ENCODE measurements at places on chromosomes 13 and 19. TPM values are rescaled to one million over a fixed set of nuclear protein-coding genes. Genes with fewer than 3 reads are reported as not detected.

GRCh38 chr13:51818781-51819511 is 15.0 kb upstream of the DHRS12 start:
- peak; percentile 80 for DNase-seq

DNA sequence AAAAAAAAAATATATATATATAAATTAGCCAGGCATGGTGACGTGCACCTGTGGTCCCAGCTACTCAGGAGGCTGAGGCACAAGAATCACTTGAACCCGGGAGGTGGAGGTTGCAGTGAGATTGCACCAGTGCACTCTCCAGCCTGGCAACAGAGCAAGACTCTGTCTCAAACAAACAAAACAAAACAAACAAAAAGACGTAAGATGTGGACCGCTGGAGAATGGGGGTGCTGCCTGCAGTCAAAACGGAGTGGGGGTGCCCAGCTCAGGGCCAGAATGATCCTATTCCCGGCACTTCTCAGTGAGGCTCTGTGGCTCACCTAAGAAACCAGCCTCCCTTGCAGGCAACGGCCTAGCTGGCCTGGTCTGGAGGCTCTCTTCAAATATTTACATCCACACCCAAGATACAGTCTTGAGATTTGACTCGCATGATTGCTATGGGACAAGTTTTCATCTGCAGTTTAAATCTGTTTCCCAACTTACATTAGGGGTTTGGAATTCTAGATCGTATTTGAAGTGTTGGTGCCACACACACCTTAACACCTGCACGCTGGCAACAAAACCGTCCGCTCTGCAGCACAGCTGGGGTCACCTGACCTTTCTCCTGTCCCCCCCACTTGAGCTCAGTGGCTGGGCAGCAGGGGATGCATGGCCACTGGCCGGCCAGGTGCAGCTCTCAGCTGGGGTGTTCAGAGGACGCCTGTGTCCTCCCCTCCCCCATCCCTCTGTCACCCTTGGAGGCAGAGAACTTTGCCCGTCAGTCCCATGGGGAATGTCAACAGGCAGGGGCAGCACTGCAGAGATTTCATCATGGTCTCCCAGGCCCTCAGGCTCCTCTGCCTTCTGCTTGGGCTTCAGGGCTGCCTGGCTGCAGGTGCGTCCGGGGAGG is at the start of gene F7:
Gene F7, plus strand, starts transcription at position 760 of the 889 bp plus-strand sequence. Its CDS starts 51 bp downstream, at position 811.
- no peak for DNase-seq

DNA sequence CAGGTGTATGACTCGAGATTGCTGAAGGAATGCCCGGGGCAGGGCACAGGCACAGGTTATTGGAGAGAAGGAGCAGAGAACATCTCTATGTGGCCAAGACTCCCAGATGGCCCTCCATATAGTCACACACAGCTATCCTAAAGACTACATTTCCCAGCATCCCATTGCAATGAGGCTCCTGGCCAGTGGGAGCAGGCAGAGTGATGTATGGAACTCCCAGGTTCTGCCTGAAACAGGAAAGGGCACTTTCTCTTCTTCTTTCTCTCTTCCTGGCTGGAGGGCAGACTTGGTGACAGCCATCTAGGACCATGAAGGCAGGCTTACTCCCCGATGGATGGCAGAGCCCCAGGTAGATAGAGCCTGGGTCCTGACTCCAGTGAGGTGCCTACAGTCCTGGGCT is 13.5 kb downstream of the PPP1R13L start:
- no peak for DNase-seq

GRCh38 chr19:52112624-52113023 is 17.1 kb upstream of the ZNF841 start:
- no peak for DNase-seq

Gene SIGLEC8
- total RNA-seq: not detected

Gene TPTE2
- total RNA-seq: 0.16 TPM
